ENCODE measurements at places on chromosomes 13 and 19. TPM values are rescaled to one million over a fixed set of nuclear protein-coding genes. Genes with fewer than 3 reads are reported as not detected.

CD320 gene
- total RNA-seq = 72.0 TPM

KRTDAP gene
- total RNA-seq = not detected

HSD17B14 gene
- 31.9 TPM for total RNA-seq

CFD gene
- total RNA-seq = 8.5 TPM

SLC8A2 gene
- 14.9 TPM for total RNA-seq

STAP2 gene
- total RNA-seq = 5.6 TPM

SYCN gene
- total RNA-seq = not detected

C2CD4C gene
- total RNA-seq = not detected

TLE2 gene
- total RNA-seq = 98.1 TPM
